ENCODE measurements at places on chromosomes 7 and 10. TPM values are rescaled to one million over a fixed set of nuclear protein-coding genes. Genes with fewer than 3 reads are reported as not detected.
A peak's percentile ranks its signal among the peaks of the same experiment; 100 is the strongest.

AQP1 gene
- 6.7 TPM for total RNA-seq

- DNase-seq = no peak
Observed at GRCh38 chr10:43679509-43679908, 30.8 kb upstream of the ZNF32 start.

- peak; percentile 60 for DNase-seq
Observed at GRCh38 chr7:75638594-75639070, 100.1 kb downstream of the HIP1 start.

DNA sequence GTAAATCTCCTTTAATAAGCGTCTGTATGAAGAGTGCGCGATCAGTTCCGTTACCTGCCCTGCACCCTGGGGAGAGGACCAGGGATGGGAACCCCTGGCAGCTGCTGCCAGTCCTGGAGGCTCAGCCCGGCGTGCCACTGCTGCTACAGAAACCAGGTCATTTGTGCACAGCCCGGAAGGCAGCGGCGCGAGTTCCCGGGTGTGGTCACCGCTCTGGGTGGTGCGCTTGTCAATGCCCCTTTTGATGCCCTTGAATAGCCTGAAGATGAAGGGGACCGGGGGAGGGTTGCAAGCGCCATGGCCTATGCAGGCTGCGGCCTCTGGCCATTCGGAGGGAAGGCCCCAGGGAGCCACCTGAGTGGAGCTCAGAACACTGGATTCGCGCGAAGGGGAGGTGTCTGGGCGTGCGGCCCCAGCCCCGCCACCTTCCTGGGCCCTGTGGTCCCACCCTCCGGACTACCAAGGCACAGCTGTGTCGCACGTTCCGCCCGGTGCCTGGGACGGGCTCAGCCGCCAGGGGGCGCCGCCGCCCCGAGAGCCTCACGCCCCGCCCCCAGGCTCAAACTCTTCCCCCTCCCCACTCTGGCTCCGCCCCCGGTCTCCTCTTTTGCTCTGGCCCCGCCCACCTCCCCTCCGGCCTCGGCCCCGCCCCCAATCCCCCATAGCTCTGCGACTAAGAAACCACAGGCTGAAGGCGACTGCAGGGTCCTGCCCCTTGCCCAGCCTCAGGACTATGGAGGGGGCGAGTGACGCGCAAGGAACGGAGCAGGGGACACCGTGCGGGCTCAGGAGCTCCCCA is 16.5 kb downstream of the AP5Z1 start:
- peak; percentile 91 for DNase-seq

DNA sequence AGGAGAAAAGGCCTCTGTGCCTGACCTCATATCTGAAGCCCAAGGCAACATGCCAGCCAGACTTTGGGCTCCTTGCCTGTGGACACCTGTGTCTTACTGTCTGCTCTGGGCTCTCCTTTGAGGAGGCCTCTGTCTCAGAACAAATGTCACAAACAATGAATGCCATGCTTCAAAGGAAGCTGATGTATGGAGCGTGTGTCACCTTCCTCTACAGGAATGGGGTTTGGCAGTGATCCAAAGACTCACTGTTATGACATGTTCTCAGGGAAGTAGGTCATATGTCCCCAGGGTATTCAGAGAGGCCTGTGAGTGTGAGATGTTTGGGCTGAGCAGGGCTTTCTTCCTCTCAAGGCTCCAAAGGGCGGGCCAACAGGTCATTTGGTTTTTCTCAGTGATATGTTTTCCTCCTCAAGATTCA is 38.4 kb downstream of the PTPRE start:
- DNase-seq = no peak
